ENCODE measurements at places on chromosomes 4 and X.

DNA sequence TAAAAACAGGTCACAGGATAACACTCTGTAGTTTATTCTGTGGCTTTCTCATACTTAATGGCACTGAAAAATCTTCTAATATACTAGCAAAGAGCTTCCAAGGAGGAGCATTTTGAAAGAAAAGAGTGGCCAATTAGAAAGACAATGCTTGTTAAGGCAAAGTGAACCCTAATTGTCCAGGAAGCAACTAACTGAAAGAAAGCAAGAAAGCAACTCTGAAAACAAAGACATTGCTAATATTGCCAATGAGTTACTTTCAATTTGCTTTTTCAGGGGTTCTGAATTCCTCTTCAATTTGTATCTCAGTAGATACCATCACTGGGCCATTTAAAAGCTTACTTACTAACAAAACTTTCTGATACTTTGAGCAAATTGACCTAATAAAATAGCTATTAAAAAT is 78.5 kb upstream of the MTNR1A start:
- DNase-seq = no peak

DNA sequence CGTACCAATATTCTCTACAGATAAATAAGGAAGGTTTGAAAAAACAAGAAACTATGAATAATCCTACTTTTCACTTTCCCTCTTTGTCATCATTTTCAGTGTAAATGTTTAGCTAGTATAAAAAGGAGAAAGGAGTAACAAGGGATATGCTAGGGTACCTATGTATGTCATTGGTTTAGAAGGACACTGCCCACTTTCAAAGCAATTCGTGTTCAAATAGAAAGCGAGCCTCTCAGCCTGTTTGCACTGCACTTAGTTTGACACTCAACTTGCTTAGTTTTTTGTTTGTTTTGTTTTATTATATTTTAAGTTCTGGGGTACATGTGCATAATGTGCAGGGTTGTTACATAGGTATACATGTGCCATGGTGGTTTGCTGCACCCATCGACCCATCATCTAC is 21.6 kb upstream of the RXFP1 start:
- no peak for DNase-seq

GRCh38 chr4:38461342-38461741 is 202.7 kb upstream of the KLF3 start:
- no peak for DNase-seq

DNA sequence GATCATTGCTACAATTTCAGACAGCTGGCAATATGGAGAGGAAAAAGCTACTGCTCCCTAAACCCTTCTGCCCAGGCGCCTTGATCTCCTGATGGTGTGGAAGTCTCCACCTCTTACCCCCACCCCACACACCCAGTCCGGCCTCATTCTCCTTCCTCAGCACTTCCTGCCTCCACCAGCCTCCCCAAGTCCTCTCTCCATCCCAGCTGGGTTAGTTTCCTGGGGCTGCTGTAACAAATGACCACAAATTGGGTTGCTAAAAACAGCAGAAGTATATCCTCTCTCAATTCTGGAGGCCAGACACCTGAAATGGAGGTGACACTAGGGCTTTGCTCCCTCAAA is 1.1 kb upstream of the CCNQ start:
- no peak for DNase-seq

DNA sequence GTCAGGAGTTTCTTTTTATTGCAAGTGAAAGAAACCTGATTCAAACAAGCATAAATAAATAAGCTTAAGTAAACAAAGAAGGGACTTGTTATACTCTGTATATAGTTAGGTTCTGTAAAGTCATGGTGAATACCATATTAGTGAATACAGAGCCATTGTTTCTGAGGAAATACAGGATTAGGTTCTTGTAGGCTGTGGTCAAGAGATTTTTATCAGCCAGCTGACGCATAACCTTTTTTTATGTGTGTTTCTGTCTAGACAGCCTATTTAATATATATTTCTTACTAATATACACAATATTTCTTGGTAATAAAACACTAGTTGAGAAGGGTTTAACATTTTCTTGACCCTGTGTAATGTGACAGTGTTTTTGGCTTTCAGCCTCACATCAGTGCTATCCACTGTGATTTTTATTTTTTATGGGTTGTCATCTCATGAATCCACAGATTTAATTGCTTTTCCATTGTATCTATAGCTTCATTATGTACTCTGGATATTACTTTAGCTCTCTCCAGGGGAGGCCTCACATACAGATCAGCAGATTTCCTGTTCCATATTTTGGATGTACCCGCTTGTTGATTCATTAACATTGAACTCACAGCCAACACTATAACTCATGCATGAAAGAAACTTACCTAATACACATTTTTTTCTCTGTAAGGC is 8.0 kb downstream of the HERC3 start:
- no peak for DNase-seq
